ENCODE measurements at places on chromosomes 2 and 18.

DNA sequence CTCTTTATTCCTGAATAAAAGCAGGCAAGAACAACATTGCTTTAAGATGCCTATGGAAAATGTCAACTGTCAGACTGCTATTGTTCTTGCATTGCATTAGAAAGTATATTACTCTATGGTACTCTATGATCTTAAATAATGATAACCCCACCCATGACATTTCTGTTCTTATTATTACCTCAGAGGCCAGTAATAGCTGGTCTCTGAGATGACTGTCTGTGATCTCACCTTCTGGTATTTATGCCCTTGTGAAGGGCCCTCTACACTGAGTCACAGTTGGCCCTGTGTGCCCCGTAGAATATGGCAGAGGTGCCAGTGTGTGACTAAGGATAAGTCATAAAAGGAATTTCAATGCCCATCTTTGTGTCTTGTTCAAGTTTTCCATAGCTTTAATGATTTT lies 61.0 kb downstream of the SPP2 start:
- no peak for DNase-seq

DNA sequence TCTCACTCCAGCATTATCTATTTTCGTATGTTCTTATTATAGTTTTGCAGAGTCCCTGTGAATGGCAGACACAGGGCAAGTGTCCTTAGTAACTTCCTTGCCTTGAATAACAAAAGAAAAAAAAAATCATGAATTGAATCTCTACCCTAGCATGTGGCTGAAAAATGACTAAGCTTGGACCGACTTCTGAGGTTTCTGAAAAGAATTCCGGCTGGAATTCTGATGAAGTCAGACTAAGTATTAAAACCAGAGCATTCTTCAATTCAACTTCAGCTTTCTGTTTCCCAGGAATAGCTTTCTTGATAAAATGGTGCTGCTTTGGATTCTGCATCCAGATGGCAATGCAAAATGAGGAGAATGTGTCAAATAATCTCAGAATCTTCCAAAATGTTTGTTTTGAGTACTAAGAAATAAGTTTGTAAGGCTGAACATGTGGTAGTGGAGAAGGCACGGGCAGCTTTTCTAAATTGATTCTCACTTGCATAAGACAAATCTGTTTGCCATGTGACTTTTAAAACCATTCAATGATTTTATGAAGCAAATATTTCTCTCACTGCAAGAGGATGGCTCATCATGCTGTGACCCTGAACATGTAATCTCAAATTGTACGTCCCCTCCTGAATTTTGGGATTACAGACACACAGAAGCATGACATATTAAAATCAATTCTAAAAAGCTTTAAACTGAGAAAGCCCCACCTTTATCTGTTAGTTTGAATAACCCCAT lies 1462.8 kb upstream of the LRRTM1 start:
- no peak for DNase-seq

GRCh38 chr18:21155443-21155842 lies 43.8 kb upstream of the ROCK1 start:
- DNase-seq = no peak

DNA sequence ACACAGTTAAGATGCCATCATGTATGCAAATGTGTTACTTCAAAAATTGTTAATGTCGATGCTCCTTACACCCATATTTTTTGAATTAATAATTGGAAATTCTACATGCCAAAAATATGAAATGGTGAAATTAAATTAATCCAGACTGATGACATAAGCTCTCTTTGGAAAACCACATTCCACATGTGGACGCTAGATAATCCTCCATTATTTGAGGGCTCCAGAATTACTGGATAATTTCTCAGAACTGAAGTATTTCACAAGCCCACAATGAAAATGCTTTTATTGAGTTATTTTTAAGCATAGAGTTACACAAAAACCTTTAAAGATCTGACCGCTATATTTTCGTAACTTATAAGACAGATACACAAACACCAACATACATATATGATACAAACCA lies 47.8 kb downstream of the FARSB start:
- DNase-seq = no peak

DNA sequence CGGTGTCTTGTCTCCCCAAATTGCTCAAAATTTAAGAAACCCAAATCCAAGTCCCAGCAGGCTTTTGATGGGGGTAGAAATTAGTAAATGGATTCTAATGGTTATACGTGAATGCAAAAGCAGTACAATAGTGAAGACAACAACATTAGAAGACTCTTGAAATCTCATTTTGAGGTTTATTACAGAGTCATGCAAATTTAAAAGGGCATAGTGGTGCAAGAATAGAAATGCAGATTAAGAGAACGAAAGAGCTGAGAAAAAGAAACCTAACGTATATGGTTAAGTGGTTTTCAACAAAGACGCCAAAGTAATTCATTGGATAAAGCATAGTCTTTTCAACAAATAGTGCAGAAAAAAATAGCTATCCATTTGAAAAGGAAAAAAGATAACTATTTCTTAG lies 33.2 kb upstream of the CXXC1 start:
- DNase-seq = no peak

GRCh38 chr2:25198209-25198525 lies 29.8 kb upstream of the POMC start:
- DNase-seq = no peak

DNA sequence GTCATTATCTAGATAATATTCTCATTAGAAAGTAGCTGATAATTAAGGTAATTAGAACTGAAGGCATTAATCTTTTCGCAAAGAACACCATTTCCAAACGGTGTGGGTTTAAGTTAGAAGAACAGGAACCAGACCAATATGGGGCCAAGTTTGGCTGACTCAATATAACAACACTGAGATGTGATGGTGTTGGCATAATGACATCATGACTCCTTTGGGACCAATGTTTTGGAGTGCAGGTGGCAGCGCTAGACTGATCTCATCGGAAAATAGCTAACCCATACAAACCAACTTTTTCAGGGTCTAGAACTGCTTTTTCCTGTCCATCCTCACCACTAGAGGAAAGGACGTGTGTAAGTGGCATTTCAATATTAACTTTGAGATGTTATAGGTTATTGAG lies 1171.7 kb upstream of the ZEB2 start:
- DNase-seq = no peak

- DNase-seq = no peak
Measured at GRCh38 chr2:26591619-26592505, 49.3 kb downstream of the CIB4 start.

- no peak for DNase-seq
Measured at GRCh38 chr2:158500333-158500732, 43.6 kb downstream of the PKP4 start.
